Sigmoid colon (tissue), 7 donors: ENCODE measurements at places on chromosomes 5 and 9. TPM values are rescaled to one million over a fixed set of nuclear protein-coding genes. Genes with fewer than 3 reads are reported as not detected.
A peak's percentile ranks its signal among the peaks of the same experiment; 100 is the strongest.

SREK1 gene
- 93.1 TPM for total RNA-seq

MSX2 gene
- total RNA-seq: 1.8 TPM

DNA sequence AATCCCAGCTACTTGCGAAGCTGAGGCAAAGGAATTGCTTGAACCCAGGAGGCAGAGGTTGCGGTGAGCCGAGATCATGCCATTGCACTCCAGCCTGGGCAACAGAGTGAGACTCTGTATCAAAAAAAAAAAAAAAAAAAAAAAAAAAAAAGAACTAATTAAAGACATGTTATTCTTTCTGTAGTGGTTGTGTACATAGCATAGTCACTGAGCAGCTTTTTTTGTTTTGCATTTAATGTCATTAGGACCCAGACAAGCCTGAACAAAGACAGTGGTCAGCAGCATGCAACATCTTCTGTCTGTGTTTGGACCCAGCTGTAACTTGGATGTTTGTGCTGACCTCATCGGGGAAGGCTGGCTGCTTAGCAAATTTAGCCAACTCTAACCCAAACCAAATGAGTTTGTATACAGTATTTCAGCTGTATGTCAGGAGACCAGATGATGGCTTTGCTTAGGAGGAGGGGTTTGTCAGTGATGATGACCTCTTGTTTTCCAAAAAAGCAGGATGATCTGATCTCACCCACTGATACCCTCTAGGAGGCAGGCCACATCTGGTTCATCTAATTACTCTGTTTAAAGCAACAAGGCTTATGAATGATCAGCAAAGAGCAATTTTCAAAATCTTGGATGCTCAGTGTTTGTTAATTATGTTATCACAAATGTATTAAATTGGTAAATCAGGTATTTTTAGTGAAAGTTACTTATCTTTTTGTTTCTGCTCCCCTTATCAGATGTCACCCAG is 39.5 kb downstream of the SNCAIP start:
- no peak for DNase-seq
- H3K4me3 ChIP-seq: no peak overlapping the region
- H3K27ac ChIP-seq: no peak overlapping the region
- H3K4me1 ChIP-seq: peaks cover 4% of the 10 kb centered on the region

DNA sequence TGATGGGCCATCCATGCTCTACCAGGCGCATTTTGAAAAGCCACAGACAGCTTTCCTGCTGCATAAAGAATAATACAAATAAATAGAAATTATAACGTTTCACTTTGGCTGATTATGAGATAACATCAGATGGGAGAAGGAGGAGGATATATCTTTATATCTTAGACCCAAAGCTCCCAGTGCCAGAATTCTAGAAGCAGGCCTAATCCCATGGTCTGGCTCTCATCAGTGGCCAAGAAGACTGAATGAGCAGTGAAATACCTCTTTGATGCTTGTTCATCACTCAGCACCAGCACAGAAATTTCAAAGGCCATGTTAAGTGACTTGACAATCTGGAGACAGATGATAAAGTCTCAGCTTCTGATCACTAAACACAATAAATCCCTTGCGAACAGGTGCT is 107.6 kb downstream of the PPP2R2B start:
- no peaks in the 10 kb centered on the region for H3K4me1 ChIP-seq
- no peaks in the 10 kb centered on the region for H3K27me3 ChIP-seq
- DNase-seq: no peak
- H3K4me3 ChIP-seq: no peak overlapping the region
- no peak overlapping the region for H3K27ac ChIP-seq

DNA sequence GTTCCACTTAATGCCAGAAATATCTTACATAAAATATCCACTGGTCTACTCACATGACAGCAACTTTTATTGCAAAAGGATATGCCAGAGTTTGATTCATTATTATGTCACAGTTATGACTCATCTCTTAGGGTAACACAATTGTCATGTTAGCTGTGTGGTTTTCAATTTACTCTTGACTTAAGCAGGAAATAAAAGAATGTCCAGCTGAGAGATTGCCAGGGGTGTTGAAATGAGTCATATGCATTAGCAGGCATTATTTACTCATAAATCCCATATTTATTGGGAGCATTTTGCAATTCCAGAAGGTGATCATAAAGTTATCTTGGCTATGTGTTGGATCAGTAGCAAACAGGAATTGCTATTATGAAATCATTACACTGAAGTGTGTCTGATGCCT is 1164.6 kb upstream of the CDH18 start:
- H3K27ac ChIP-seq: no peak overlapping the region
- H3K36me3 ChIP-seq: no peaks in the 10 kb centered on the region
- no peaks in the 10 kb centered on the region for H3K4me1 ChIP-seq
- no peak overlapping the region for H3K4me3 ChIP-seq
- DNase-seq: no peak
- H3K27me3 ChIP-seq: no peaks in the 10 kb centered on the region

DNA sequence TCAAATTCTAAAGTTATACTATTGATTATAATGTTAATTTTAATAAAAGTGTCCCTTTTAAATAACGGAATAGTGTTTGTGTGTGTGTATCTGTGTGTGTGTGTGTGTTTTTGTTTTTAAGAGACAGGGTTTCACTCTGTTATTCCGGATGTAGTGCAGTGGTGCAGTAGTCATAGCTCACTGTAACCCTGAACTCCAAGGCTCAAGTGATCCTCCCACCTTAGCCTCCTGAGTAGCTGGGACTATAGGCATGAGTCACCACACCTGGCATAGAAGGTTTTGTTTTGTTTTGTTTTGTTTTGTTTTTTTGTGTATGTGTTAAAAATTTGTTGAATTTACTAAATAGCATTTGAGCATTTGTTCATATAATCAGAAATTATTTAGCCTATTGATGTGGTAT is 64.6 kb downstream of the YTHDC2 start:
- H3K4me1 ChIP-seq: no peaks in the 10 kb centered on the region
- H3K36me3 ChIP-seq: peaks cover 8% of the 10 kb centered on the region
- H3K27me3 ChIP-seq: no peaks in the 10 kb centered on the region
- DNase-seq: no peak

DNA sequence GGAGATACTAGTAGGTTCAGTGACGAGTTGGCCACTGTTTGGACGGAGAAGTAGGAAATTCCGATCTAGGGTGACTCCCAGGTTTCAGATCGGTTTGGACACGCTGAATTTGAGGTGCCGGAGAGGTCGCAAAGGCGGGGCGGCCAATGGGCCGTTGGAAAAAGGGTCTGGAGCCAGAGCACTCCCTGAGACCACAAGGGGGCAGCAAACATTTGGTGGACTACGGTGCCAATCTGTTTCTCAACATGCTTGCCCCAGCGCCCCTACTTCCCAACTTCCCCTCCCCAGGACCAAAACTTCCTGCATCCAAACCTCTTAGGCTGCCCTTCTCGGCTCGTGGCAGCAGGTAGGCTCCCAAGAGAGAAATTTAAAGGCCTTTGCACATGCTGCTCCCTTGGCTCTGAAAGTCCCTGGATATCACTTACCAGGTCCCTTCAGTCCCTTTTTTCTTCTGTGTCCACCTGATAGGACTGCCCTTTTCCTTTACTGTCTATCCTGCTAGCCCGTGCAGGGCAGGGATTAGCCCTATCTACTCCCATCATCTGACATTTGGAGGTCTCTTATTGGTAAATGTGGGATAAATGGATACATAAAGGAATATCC is 992 bp upstream of the RPP25L start:
- H3K4me1 ChIP-seq: peaks cover 26% of the 10 kb centered on the region
- peak overlapping the region; percentile 65 for H3K4me3 ChIP-seq
- H3K36me3 ChIP-seq: peaks cover 31% of the 10 kb centered on the region
- peak; percentile 90 for DNase-seq
- no peaks in the 10 kb centered on the region for H3K27me3 ChIP-seq
- peak overlapping the region; percentile 84 for H3K27ac ChIP-seq
